ENCODE measurements at places on chromosomes 6 and 20.

DNA sequence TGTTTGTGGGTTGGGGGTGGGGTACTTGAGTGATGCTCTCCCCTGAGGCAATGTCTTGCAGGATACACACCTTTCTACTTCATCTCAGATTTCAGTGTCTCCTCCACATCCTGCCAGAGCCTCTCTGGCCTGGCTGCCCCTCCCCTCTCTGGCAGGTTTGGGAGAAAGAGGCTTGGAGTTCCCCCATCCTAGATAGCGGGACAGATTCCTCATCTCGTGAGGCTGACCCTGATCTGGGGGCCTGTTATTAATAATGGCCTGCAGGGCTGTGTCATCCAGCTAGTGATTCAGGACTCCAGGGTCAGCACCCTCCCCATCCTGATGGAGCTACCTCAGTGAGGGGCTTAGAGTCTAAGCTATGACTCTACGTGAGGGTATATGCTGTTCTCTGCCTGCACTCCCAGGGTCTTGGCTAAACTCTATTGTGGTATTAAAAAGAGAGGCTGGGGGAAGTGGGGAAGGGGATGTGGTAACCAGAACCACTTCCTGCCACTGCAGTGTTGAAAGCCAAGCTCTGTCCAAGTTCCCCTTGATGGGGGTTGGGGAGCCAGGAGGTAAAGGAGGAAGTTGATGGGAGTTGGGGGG is 3.7 kb upstream of the MMP9 start:
- no peak for DNase-seq

GRCh38 chr6:132101535-132101934 is 150.4 kb upstream of the CCN2 start:
- no peak for DNase-seq

DNA sequence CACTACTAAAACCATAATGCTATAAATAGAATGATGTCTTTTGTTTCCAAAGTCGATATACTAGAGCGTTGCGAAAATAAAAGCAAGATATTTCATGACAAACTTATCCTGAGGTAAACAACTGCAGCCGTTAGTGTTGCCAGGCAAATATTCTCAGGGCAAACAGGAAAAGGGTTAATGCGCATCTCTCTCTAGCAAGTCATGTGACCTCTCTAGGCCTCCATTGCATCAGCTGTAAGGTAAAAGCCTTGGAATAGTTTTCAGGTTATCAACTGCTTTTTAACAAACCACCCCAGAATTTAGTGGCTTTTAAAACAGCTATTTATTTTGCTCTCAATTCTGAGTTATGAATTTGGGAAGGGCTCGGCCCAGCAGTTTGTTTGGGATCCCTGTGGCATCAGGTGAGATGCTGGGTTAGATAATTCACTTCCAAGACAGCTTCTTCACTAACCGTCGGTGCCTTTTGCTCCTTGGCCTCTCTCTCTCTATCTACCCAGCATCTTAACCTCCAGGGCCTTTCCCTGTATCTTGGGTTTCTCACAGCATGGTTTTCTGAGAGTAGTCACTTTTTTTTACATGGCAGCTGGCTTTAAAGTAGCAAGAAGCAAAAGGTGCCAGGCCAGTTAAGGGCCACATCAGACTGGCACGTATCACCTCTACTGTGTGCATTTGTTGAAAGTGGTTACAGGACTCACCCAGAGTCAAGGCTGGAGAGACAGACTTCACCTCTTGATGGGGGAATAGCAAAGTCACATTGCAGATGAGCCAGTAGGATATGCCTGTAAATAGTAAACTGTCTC is 39.2 kb upstream of the LTV1 start:
- DNase-seq: no peak

DNA sequence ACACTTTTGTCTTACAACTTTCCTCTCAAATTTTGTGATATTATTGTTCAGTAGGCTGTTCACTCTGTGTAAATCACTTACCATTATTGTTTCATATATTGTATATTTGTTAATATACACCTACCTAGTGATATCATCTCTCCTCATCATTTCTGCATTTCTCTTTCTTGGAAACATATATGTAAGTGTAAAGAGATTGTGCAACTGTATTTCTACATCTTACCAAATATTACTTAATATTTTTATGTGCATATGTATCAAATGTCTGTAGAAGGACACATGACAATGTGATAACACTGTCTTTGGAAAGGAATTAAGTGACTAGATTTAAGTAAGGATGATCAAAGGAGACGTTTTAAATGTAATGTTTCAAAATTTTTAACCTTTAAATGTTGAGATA is 30.2 kb downstream of the ZNF322 start:
- DNase-seq: no peak

DNA sequence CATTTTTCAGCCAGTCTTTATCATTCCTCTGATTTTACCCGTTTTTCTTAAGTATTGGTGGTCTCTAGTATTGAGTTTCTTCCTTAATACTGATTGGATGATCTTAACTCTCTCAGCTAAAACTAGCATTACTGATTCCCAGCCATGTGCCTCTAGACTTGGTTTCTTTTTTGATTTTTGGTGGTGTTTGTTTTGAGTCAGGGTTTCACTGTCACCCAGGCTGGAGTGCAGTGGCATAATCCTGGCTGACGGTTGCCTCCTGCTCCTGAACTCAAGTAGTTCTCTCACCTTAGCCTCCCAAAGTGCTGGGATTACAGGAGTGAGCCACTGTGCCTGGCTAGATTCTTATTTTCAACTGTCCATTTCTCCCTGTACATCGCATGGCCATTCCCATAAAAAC is 24.9 kb downstream of the DPPA5 start:
- no peak for DNase-seq

DNA sequence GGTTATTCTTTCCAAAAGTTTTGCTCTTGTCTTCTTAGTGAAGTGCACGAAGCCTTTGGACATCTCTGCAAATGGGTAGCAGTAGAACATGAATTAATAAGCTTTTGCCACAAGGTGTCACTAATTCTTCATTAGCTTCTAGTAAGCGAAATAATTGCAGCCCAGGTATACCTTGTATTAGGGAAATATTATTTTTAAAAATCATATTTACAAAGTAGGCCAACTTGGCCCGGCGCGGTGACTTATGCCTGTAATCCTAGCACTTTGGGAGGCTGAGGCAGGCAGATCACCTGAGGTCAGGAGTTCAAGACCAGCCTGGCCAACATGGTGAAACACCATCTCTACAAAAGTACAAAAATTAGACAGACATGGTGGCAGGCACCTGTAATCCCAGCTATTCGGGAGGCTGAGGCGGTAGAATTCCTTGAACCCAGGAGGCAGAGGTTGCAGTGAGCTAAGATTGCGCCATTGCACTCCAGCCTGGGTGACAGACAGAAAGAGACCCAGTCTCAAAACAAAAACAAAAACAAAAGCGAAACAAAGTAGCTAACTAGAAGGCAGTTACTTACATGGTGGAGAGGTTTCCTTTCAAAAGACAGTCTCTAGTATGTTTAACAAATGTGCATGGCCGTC is 8.8 kb upstream of the RSPH3 start:
- no peak for DNase-seq

DNA sequence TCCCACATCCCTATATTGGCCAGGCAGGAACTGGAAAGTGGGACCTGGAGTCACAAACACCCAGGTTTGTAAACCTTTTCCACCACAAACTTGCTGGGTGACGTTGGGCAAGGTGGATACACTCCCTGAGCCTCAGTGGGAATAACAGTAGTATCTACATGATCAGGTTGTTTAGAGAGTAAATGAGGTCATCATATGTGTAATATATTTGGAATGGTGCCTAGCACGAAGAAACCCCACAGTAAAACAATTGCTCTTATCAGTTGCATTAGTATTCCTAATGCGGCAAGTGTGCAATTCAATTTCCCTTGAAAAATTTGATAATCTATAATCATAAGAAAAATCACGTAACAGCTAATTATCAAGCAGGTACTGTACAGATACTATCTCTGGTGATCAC is 51.9 kb downstream of the HIVEP2 start:
- no peak for DNase-seq

GRCh38 chr6:152680151-152680550 is 17.5 kb upstream of the MYCT1 start:
- no peak for DNase-seq

DNA sequence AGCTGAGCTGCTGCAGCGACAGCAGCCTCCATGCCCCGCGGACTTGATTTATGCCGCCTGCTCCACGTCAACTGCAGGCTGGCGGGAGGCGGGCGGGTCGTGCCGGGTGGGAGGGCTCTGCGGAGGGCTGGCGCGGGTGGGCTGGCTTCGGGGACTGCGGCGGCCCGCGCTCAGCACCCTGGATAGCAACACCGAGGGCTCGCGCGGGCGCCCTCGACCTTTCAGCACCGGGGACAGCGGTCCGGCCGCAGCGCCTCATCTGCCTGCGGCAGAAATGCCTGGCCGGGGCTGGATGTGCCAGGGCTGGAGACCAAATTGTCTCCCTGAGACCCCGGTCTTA is 792 bp downstream of the SNAP25 start:
- peak; percentile 52 for DNase-seq

- DNase-seq: no peak
Measured at GRCh38 chr20:43842126-43843020, 72.3 kb upstream of the TOX2 start.

DNA sequence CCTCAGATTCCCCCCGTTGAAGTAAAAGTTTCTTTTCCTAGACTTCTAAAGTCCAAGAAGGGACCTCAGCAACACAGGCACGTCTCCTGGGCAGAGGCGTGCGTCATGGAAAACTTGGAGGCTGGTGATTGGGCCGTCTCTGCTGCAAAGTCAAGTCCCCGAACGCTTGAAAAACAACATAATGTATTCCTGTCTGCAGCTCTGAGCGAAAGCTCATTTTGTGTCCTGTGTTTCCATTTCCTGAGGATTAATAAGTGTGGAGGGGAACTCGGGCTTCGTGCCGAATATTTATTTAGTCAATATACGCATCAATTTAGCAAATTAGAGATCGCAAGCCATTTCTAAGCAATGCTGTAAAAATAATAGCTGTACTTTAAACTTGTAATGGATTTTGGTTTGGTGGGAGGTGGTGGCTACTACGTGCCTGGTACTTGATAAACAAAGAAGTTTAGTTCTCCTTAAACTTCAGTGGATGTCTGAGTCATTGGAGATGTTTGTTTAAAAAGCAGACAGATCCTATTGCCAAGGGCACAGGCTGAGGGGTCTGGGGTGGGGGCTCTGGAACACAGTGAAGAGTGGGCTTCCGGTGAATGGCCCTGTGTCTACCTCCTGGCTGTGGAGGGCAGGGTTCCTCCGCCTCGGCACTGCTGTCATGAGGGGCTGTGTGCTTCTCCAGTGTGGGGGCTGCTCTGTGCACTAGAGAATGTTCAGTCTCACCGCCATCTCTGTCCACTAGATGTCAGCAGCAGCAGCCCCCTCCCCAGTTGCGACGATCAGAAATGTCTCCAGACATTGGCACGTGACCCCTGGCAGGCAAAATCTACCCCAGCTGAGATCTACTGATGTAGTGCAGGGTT is 21.8 kb downstream of the PCK1 start:
- no peak for DNase-seq

All from activated CD8-positive, alpha-beta memory T cell treated with anti-CD3 and anti-CD28 coated beads for 1 hour (primary cell).